ENCODE measurements at places on chromosomes 13 and 19. TPM values are rescaled to one million over a fixed set of nuclear protein-coding genes. Genes with fewer than 3 reads are reported as not detected.

DNA sequence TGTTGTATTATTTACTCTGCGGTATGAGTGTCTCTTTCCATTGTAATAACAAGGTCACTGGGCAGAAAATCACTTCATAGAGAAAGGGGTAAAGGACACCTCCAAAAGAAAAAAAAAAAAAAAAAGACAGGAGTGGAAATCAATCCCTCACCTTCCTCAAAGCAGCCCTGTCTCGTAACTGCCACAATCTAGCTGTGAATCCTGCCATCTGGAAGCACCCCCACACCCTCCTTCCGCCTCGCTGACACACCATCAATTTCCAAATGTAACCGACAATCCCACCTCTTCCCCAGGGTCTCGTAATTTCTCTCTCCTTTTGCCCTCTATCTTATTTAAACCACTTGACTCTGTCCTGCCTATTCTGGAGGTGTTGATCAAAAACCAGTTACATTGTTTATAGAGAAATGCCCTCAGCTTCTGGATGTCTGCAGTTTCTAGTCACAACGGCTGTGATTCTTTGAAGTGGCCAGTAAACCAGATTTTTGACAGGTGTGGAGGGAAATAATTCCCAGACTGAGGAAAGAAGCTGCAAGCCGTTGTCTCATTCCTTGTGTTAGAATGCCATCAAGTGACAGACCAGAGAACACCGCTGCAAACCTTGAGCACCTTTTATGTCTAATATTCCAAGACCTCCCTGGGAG, 9.1 kb upstream of the POP4 start:
- DNase-seq: no peak

DNA sequence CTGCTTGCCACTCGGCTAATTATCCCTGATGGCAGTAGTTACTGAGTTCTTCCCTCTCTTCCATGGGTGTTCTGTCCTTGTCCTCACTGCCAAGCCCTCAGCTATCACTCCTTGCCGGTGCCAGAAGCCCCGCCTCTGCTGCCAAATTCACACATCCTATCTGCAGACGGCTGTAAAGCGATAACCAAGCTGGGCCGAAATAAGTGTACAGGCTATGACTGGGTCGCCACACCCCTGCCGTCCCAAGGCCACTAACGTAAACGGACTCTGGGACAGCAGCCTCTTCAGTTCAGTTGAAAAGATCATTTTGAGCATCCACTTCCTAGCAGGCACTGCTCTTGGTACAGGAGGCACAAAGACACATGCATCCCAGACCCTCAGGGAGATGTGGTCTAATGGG, 13.3 kb downstream of the SLC7A1 start:
- no peak for DNase-seq

DNA sequence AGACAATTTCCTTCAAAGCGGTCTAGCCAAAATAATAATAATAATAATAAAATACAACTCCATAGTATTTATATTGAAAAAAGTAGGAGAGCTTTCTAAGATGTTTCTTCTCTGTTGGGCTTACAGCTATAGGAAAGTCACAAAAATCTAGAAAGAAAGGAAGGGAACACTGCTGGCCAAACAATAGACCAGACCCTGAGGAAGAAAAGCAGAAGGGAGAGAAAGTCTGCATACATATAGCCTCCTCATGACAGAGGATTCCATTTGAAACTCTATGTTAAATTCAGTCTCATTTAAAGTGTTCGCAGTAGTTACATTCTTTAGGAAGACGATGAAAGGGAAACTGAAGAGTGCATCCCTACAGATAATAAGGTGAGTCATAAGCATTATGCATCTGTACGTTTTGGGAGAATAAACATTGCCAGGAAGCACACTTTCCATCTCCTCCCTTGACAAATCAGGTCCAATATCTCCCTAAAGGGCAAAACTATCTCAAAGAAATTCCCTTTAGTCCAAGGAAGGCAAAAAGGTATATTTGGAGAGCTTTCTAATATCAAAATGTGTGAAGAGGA, 86.5 kb downstream of the PCDH9 start:
- DNase-seq: no peak

GRCh38 chr13:44713788-44714469, 137.8 kb upstream of the TSC22D1 start:
- DNase-seq: no peak

DNA sequence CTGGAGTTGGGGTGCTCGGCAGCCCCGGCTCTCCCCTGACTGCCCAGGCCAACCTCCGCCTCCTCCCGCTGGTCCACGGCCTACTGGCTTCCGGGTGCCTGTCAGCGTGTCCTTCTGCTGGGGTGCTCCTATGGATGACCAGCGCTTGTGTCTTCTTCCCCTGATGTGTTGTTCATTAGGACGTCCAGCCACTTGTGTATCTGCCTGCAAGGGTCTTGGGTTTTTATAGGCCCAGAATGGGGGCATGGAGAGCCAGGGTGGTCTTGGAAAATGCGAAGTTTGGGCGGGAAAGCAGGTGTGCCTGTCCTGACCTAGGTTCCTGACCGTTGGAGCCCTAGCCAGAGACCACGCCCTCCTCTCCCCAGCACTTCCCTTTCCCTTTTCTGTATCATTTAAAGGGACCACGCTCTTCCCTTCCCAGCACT, 139.8 kb downstream of the SLITRK5 start:
- DNase-seq: no peak

DNA sequence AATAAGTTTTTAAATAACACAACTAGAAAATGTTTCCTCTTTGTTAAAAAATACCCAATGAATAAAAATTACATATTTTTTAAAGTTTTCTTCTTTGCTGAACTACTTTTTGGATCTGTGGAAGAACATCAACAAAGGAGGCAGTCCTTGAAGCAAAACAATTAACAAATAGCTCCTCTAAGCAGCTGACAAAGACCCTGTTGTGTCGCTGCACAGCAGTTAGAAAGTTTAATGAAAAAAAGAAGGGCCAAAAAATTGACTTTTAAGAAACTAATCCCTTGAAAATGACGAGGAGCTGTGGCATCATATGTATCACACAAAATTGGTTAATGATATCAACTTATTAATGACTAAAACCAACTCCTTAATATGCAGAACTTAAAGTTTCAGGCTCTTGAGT, 72.1 kb downstream of the SLITRK1 start:
- DNase-seq: no peak

DNA sequence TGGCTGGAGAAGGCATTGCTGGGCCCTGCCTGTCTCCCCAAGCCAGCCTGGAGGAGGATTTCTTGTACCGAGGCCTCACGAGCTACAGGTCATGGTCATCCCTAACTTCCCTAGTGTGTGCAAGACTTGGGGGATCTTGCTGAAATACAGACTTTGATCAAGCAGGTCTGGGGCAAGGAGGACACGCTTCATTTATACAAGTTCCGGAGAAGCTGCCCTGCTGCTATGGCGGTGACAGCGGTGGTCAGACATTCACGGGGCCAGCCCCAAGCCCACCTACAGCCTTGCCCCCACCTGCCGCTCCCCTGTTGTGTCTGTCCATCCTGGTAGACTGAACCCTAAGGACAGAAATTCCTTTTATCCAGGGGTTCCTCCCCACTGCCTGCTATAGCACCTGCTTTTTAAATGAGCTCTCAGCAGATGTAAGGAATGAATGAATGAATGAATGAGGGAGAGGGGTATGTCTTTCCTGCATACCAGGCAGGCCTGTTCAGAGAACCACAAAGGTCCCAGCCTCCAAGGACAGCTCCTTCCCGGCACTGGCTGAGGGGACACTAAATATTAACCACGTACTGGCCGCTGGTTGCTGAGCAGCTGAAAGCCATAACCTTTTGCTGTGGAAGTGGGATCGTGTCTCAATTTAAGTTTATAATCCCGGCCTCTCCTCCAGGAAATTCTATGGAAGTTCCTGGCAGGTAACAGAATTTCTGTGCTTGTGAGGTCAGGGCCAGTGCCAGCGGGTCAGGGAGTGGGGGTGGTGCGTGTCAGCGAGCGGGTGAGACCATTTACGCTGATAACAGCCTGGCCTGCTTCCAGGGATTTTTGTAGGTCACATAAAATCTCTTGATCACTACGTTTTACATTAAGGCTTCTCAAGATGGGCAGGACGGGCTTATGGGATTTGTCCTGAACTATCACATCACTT, 27.1 kb downstream of the TSSK6 start:
- DNase-seq: no peak

The C5AR1 gene
- total RNA-seq: 2.2 TPM

DNA sequence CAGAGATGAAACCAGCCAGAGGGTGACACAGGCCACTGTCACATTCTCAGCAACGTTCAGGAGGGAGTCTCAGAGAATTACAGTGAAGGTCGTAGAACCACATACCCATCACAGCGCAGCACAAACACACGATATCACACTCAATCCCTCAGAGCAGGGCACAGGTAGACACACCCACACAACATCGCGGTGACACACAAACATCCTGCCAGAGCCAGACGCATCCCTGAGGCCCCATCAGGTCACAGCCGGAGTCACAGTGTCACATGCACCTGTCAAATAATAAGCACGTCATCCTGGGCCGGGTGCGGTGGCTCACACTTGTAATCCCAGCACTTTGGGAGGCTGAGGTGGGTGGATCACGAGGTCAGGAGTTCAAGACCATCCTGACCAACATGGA, 17.5 kb downstream of the ELAVL3 start:
- DNase-seq: no peak

DNA sequence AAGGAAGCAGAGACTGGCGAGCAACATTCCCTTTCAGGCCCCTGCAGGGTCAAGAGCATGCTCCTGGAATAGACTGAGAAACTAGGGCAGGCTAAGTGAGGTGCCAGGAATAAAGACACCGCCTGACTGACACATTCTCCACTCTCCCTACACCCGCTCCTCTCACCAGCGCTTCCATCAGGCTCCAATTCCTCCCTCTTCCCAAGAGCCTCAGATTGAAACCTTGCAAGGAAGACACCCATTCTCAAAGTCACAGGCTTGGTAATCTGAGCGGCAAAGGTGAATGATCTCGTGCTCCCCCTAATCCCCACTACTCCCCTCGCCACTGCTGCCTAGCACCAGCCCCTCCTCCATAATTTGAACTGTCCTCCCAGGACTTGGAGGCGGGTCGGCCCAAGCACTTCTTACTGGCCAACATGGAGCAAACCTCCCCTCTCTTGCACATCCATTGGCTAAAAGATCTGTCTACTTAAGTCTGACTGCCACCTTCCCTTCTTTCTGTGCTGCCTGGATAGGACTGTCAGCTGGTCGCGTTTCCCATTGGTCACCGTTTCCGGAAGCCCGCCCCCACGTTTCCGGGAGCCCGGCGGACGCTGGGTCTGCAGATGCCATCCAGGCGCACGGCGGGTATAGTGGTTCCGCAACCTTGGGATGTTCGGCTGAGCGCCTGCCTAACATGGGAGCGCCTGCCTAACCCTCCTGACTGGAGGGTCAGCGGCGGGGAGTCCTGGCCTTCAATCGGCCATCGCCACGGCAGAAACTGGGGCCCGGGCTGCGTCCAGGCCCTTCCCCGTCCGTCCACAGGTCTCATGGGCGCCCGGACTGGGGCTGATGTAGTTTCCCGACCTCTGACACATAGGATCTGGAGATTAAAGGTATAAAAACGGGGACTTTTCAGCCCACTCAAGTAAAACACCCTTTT, 33.6 kb downstream of the ZNF383 start:
- DNase-seq: peak; percentile 12

DNA sequence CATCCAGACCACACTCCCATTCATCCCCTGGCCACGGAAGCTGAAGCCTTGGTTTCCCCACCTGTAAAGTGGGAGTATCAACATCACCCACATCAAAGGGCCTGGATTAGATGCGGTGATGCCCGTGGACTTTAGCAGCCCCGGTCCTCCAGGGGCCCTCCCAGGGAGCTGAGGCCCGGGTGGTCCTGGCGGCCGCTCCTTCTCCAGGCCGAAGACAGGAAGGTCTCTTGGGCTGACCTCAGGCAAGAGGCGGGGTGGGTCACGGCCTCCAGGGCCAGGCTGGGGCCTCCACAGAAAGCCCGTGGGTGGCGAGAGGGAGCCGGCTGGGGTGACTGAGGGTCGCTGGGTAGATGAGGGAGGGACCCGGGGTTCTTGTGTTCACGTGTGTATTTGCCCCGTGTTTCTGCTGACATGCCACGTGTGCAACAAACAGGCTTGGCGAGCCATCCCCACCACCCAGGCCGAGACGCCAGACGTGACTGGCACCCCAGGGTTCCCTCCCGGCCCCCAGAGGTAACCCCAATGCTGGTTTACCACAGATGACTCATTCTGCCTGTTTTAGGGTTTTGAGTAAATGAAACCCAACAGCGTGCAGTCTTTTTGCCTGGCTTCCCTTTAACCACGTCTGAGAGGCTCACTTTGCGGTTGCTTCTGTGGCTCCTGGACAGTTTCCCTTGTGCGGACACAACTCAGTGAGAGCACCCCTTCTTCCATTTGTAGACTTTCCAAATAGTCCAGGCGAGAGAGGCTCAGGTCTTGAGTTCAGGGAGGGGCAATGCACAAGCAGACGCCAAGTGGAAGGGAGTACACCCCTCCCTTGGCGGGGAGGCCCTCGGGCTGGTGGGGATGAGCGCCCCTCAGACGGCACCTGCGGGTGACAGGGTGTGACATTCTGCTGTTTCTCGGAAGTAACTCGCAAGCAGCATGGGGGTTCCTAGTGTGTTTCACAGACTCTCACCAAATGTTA, 42.9 kb downstream of the C13orf46 start:
- no peak for DNase-seq

- DNase-seq: no peak
Measured at GRCh38 chr19:11378319-11379189, 4.1 kb downstream of the SWSAP1 start.

The TUBGCP3 gene
- total RNA-seq: 16.3 TPM

The OR7A5 gene
- not detected for total RNA-seq

The ELOF1 gene
- 54.9 TPM for total RNA-seq

GRCh38 chr19:42191330-42191729, 26.1 kb downstream of the DEDD2 start:
- DNase-seq: no peak

- no peak for DNase-seq
Measured at GRCh38 chr13:77034881-77035280, 7.9 kb upstream of the FBXL3 start.

DNA sequence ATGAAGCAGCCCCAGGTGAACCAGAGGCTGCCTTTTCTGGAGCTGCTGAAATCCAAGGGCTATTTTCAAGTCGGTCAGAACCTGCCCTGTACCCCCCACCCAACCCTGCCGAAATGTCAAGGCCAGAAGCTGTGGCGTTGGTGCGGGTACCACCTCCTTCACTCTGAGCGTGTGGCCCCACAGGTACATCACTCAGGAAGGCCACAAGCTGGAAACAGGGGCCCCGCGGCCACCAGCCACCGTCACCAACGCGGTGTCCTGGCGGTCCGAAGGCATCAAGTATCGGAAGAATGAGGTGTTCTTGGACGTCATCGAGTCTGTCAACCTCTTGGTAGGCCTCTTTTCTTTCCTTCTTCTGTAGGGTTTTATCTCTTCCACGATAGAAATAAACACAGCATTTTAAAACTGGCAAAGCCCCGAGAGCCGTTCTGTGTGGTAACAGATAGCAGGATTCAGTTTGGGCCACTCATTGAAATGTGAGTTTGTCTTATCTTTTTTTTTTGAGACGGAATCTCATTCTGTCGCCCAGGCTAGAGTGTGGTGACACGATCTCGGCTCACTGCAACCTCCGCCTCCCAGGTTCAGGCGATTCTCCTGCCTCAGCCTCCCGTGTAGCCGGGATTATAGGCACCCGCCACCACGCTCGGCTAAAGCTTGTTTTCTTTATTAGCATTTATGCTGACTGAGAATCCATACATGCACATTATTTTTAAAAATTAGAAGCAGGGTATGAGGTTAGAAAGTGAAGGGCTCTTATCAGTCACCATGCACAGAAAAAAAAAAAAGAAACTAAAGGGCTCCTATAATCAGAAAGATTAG, 11.3 kb downstream of the AP1M1 start:
- DNase-seq: no peak

The RHPN2 gene
- 5.1 TPM for total RNA-seq

The KLF2 gene
- 5.1 TPM for total RNA-seq

Measured in thymus (tissue), 14 donors.